ENCODE measurements at places on chromosomes 3 and 15.

GRCh38 chr3:58013099-58013498, 4.9 kb downstream of the FLNB start:
- DNase-seq: no peak

GRCh38 chr3:70111411-70111810, 111.9 kb downstream of the SAMMSON start:
- no peak for DNase-seq

- DNase-seq: peak; percentile 91
Measured at GRCh38 chr3:129226374-129226773, 23.0 kb upstream of the COPG1 start.

DNA sequence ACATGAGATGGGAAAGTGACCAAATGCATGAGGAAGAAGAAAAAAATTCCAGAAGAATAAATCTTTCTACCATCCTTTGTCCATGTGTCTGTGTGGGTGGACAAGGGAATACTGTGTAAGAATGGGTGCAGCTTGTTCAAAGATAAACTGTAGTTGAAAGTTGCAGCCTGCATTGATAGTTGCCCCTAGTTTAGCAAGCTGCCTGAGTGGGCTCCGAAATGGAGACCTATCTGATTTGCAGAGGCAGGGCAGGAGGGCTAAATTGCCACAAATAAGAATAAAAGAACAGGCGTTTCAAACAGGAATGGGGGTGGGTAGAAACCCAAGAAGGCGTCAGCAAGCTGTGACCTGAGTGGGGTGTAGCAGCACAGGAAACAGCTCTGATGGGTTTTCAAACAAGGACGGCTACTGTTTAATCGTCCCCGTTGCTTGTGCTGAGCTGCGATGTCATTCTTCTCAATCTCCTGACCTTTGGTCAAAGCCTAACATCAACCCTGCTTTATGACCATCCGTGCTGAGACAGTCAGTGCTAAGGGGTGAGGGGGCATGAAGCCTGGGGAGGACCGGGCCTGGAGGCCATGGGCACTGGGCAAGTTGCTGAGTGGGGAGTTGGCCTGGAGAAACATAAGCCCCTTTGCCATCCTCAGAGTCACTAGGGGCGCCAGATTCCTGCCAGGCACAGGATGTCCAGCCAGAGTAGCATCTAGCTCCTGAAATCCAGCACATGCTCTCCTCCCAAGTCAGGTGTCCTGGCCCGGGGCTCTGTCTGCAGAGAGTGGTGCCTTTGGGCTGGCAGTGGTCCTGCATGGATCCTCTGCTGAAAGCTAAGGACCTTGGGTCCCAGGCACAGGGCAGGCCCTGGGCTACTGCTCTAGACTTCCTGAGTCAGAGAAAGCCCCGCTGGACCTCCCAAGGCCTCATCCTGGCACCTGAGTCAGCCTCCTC, 19.2 kb upstream of the C15orf39 start:
- peak; percentile 47 for DNase-seq

DNA sequence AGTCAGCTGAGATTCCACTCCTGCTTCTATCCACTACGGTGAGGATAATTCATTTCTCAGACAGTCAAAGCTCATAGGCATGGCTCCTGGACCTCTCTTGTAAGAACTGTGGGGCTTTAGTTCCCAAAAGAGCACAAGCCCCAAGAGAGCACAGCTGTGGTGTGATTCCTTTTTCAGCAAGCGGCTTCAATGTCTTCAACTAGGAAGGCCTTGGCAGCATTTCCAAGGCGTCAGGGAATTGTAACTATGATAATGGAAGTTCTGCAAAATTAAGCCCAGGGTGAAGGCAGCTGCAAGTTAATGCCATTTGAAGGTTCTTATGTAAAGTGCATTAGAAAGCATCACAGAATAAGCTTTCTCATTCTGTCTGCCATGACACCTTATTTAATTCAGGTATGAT, 657.1 kb downstream of the GRM7 start:
- DNase-seq: no peak

- DNase-seq: peak; percentile 65
Measured at GRCh38 chr3:69085833-69086722, 1.3 kb downstream of the ARL6IP5 start.

DNA sequence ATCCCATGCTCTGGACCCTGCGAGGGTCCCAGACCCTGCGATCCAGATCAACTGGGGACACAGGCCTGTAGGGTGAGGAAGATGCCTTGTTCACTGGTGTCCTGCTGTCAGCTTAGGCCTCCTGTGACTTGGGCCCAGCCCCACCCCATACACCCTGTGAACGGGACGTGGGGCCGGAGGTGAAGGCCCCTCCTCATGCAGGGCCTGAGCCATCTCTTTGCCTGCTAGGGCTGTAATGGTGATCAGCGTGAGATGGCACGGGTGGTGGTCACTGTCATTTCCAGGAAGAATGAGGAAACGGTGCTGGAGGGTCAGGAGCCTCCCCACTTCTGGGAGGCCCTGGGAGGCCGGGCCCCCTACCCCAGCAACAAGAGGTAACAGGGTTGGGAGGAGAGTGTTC, 12.4 kb downstream of the VILL start:
- DNase-seq: no peak

DNA sequence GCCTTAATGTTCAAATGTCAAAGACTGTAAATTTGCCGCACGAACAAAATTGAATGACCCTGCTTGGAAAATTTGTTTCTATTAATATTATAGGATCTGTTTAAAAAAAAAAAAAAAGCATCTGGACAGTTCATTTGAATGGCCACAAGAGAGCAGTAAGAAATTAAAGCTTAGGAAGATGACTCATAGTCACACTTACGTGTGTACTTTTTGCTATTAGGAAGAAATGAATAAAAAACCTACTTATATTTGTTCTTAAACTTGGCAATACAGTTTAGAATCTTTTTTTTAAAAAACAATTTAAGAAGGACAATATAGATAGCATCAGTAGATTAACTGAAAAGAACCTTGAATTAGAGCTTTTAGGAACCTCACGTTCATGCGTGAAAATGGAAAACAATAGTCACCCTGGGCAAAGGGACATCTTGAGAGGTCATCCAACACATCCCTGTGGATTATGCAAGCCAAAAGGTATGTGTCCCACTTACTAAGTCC, 621.8 kb downstream of the MECOM start:
- DNase-seq: peak; percentile 50

GRCh38 chr3:157769378-157769777, 266.2 kb upstream of the VEPH1 start:
- no peak for DNase-seq

DNA sequence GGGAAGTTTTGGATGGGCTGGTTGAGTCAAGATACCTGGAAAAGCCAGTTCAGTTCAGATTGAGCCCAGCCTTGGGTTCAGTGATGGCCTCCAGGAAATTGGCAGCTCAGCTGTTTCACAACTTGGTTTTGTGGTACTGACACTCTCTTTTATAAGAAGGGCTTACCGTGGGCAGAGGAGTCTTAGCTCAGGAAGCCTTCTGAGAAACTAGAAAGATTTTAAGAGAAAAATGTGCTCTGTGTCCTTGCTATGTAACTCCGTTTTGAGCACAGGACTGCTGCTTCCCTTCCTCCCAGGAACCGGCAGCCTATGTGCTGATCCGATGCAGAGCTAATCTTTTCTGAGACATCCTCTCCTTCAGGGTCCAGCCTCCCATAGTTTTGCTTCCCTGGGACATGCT, 46.6 kb upstream of the RASGRP1 start:
- no peak for DNase-seq

DNA sequence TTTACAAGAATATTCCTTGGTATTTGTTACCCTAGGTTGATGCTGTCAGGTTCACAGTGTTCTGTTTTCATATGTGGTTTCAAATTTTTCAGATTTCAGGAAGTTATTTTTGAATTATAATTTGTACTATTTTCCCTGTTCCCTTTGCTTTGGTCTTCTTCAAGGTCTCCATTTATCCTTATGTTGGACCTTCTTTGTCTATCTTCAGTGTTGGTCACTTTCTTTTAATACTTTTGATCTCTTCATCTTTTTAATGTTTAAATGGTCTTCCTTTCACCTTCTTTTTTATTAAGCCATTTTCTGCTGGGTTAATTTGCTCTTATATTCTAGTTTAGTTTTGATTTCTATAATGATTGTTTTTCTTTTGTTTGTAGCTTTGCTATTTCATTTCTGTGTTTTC, 61.3 kb downstream of the KLHL25 start:
- DNase-seq: no peak

DNA sequence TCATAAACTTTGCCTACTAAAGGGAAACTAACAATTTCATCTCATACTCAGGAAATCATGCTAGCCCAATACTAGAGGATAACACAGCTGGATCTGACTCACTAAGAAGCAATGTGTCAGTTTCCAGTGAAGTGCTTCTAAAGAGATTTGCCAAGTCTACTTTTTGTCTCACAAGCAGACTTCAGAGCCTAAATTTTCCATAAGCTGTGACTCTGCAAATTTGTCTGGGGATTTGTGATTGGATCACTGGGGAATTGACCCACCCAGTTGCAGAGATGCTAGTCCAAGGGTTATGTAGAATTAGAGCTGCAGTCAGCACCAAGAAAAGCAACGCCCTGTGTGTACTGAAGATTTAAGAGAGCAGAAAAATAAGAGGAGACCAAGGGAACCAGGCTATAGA, 647.1 kb downstream of the NTRK3 start:
- DNase-seq: peak; percentile 86

DNA sequence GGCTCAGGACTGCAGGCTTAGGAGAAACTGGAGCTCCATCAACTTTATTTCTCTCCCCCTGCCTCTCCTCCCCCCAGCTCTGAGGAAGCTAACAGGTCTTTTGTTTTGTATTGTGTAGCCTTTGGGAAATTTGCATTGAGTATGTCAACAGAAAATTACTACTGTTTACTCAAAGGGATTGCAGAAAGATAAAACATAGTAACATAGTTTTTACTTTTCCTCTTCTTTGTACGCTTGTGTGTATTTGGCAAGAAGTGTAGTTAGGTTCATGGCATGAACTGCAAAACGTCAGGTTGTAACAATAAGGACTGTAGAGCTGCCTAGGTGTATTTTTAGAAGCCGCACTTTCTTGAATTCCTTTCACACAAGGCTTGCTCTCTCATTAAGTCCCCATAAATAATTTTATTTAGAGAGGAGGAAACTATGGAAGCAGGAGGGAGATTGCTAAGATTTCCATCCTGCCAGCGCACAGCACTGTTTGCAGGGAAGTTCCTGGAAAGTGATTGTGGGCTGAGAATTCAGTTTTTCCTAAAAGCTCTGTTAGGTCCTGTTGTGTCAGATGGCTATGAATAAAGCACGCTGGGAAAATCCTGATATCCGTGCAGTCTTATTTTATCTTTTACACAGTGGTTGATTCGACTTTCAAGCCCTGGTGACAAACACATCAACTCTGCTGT, 21.1 kb upstream of the SATB1 start:
- DNase-seq: no peak

DNA sequence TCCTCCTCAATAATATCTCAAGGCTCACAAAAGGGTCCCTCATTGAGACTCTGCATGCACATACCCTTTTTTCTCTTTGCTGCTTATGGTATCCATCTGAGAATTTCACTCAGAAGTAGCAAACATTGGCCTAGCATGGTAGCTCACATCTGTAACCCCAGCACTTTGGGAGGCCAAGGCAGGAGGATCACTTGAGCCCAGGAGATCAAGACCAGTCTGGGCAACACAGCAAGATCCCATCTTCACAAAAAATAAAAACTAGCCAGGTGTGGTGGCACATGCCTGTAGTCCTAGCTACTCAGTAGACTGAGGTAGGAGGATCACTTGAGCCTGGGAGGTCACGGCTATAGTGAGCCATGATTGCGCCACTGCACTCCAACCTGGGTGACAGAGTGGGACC, 11.7 kb downstream of the LRIG1 start:
- no peak for DNase-seq

DNA sequence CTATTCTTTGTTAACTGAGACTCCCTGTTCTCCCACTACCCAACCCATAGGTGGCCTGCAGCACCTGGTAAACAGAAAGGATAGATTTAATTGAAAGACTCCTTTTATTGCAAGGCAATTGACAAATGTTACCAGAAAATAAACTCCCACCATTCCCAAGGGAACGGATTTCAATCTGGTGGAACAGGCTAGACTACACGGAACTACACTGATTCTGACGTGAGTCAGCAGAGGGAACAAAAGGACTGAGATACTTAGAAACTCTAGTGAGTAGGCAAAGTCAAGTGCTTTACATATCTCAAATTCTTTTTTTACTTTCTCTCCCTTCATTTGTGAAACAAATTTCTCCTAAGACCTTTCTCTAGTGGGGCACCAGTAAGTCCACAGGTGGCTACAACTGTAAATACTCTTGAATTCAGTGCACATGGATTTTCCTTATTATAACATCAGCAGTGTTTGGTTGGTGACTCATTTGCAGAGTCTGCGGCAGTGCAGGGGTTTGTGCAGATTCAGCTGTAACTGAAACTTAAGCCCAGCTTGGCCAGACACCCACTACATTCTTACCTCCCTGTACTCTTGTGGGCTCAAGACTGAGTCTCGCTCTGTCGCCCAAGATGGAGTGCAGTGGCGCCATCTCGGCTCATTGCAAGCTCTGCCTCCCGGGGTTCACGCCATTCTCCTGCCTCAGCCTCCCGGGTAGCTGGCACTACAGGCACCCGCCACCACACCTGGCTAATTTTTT, 34.3 kb upstream of the PLSCR2 start:
- DNase-seq: peak; percentile 55

- DNase-seq: no peak
Measured at GRCh38 chr3:37315669-37316068, 141.3 kb upstream of the LRRFIP2 start.

DNA sequence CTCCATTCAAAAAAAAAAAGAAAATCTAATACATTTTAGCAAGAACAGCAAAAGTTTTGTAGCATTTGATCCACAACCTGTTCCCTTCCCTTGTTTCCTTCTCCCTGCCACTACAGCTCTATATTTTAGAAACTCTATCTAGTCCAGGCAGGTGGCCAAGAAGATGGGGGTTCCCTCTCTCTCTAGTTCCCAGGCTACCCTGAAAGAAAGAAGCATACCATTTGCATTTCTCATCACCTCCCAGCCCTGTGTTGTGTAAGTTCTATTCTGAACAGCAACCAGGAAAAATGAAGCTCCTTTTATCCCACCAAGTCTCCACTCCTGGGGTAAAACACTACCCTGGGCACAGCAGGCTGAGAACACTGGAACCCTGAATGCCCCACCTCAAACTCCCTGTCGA, 100.0 kb downstream of the PCCB start:
- peak; percentile 85 for DNase-seq

- DNase-seq: no peak
Measured at GRCh38 chr3:45690336-45691035, 1.3 kb downstream of the SACM1L start.

- no peak for DNase-seq
Measured at GRCh38 chr15:51756482-51756881, 5.1 kb downstream of the TMOD2 start.

DNA sequence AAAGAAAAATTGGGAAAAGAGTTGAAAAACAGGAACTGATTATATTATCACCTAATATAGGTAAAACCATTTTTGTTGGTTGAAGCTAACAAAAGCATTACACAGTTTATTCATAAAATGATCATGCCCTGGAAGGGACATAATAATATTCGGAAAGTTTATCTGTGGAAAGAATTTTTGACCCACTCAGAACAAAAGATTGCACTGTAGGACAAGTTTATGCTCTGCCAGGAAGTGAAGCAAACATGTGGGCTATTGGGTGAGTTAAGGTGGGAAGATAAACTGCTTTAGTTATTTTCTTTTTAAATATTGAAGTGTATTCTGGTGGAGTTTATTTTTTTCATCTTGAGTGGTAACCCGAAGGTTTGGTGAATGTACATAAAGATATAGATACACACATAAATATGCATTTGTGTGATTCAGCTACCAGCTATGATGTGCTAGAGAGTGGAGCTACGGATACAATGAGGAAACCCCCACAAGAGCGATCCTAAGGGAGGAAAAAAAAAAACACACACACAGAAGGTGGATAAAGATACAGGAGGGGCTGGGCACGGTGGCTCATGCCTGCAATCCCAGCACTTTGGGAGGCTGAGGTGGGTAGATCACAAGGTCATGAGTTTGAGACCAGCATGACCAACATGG, 506.4 kb upstream of the THBS1 start:
- no peak for DNase-seq

Data from GM03348 (cell line).